ENCODE measurements at places on chromosomes 6 and 20.

GRCh38 chr20:20649945-20650344 lies 62.5 kb downstream of the RALGAPA2 start:
- DNase-seq: no peak

- DNase-seq: no peak
These were observed 29.9 kb downstream of the FBXO5 start for GRCh38 chr6:152952866-152953509.

DNA sequence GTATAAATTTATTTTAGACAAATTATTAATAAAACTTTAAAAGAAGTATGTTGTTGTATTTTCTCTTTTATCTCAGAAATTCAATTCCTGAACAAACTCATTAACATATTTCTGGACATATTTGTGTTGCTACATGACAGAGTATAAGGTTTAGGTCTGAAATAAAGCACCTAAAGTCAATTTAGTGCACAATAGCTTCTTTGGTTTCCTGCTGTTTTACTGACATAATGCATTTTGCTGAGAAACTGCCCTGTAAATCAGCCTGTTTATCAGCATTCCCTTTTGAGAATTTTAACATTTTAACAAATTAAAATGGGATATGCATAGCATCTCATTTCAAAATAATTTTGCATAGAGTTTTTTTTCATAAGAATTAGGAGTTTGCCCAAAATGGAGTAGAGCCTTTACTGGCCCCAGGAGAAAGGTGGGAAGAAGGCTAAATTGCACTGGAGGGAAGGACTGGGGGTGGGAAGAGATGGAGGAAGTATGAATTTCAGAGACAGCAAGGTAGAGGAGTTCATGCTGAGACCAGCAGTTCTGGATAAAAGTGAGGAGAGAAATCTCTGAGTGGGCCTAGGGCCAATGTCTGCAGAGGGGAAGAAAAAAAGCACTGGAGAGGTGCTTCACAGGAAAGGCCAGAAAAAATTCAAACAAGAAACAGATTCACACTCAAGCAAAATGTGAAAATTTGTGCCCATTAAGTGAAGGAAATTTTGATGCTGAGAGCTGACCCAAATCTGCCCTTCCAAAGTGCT lies 324.2 kb upstream of the HSF2 start:
- no peak for DNase-seq

DNA sequence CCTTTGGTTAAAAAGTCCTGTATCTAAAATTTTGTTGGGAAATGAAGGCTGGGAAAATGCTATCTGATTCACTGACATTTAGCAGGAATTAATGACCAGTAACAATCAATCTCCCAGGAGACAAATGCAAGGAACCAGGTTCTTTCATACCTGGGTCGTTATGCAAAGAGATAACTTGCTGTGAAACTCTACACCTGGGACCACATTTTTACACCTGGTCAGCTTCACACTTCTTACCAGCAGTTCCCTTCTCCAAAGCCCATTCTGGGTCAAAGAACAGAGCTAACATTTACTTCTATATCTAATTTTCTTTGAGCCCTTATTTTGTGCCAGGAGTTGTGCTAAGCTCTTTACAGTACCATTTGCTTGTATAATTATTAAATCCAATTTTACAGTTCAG lies 27.4 kb upstream of the STXBP5 start:
- DNase-seq: no peak

- no peak for DNase-seq
These were observed 102.5 kb downstream of the OGFRL1 start for GRCh38 chr6:71391126-71391525.

GRCh38 chr6:100379386-100379785 lies 85.3 kb downstream of the SIM1 start:
- no peak for DNase-seq
